ENCODE measurements at places on chromosomes 7 and 10.

DNA sequence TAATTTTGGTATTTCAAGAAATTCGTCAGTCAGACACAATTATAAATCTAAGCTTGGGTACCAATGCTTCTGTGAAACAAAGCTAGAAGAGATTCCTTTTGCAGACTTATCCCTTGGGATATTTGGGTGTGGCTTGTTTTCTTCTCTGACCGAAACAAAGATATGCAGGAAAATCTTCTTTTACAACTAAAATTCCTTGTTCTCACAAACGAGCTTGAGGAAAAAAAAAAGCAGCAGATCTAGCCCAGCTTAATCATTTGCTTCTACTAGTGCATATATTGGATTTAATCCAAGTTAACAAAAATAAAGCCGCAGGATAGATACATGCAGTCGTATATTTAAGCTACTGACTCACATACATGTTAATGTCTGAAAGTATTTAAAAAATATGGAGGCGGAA, 104.2 kb downstream of the PRTFDC1 start:
- DNase-seq = no peak

DNA sequence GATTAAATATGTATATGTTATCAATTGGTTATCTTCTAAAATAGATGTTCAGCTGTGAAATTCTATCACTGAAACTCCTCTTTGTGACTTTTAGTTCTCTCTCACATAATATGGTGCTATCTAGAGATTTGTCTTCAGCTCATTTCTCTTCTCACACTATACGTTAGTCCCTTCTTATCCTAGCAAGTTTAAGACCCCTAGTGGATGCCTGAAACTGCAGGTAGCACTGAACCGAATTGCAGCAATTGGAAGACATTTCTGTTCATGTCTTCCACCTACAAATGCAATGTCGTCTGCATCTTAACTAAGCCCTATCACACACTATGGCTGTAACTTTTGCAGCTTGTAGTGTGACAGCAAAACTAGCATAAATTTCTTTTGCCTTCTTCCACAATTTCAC, 442.7 kb upstream of the POM121L12 start:
- no peak for DNase-seq

DNA sequence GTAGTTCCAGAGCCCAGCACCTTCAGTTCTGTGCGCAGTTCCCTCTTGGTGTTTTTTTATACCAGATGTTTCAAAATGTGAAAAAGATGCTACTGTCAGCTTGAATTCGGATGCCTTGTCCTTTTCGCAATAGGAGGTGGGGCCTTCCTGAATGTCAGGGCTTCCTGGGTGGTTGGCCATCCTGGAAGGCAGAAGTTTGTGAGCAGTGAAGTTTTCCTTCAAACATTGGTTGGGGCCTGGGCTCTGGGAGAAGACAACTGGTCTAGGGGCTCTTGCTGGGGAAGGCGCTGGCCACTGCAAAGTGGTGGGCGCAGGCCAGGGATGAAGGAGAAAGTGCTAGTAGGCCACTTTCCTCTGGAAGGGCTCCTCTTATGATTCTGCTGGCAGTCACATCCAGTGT, 56.8 kb upstream of the JAZF1 start:
- no peak for DNase-seq

DNA sequence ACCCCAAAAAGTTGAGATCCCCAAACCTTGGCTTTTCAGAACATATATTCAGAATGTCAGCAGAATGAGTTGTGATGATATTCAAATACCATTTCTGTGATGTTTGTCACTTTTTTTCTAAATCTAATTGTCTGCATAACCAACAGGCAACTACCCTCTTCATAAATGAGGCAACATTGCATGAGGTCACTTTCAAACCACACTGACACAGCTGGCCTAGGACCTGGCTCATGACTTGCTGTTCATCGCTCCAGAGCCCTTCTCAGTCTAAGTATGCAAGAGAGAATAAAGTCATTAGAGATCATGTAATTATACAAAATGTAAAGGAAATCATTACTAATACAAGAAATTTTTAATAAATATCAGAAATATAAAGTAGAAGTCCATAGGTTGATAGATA, 681.9 kb downstream of the GRM8 start:
- no peak for DNase-seq

DNA sequence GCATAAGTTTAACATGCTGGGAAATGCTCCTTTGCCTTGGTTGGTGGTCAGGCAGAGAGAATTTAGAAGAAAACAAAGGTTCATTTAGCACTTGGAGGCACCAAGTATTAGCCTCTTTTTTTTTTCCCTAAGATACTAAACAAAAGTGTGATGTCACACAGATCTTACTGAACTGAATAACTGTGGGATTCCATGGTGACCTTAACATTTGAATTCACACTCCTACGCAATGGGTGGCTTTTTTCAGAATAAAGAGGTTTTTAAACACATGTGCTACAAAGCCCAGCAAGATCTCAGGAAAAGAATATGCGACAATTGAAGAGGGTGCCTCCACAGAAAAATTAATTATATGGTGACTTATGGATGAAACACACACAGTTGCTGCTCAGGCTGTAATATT, 133.4 kb upstream of the ABCB5 start:
- no peak for DNase-seq

DNA sequence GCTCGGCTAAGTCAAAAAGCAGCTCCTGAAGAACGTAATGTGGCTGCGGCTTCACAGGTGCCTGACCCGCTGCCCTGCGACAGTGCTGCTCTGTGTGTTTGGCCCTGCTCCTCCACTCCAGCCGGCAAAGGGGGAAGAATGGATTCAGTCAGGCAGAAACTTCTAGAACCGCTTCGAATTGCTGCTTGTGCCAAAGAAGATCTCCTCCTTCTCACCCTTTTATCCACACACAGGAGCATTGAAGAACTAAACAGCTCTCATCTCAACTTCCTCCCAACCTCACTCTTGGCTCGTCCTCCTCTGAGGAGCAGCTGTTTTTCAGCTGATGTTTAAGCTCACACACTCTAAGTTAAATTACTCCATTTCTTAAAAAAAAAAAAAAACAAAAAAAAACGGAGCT, 651.4 kb downstream of the INHBA start:
- no peak for DNase-seq

DNA sequence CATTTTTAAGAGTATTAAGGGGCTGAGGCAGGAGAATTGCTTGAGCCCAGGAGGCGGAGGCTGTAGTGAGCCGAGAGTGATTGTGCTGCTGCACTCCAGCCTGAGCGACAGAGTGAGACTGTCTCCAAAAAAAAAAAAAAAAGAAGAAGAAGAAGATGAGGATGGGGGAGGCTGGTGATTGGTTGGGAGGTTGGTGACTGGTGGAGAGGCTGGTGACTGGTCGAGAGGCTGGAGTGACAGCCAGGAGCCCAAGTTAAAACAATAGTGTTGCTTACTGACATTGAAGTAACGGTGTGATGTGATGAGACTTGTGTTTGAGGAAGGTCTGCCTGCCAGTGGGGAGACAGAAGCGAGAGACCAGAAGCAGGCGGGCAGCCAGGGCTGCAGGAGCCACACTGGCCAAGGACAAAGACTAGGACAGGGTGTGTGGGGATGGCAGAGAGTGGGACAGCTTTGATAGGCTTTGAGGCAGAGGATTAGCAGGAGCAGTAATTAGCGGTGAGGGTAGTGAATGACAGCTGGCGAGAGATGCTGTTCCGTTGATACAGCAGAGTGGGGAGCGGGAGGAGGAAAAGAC, 4.9 kb downstream of the SRRT start:
- no peak for DNase-seq

GRCh38 chr7:55396233-55396785, 31.2 kb downstream of the LANCL2 start:
- DNase-seq = no peak

- no peak for DNase-seq
Observed at GRCh38 chr10:92822964-92823363, 25.4 kb upstream of the EXOC6 start.

DNA sequence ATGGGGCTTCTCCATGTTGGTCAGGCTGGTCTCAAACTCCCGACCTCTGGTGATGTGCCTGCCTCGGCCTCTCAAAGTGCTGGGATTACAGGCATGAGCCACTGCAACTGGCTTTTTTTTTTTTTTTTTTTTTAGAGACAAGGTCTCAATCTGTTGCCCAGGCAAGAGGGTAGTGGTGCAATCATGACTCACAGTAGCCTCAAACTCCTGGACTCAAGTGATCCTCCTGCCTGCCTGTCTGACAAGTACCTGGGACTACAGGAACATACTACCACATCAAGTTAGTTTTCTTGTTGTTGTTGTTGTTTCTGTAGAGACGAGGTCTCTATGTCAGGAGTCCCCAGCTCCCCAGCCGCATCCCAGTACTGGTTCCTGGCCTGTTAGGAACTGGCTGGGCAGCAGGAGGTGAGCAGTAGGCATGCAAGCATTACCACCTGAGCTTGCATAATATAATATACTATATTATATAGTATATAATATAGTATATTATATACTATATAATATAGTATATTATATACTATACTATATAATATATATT, 55.7 kb downstream of the TPK1 start:
- DNase-seq = no peak

DNA sequence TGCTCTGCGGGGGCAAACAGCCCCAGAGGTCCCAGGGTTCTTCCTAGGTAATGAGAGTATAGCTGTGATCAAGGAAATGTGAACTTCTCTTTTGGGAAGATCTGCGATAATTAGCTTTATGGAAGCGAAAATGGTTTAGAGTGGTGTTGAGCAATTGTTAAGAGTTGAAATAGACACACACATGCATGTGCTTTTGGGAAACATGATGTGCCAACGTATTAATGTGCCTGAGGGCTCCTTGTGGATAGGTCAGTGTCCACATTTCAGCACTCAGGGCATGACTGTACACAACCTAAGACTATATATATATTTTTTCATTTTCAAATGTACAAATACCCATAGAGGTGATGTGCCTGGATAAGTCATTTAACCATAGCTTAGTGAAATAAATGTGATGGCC, 67.0 kb downstream of the GSDME start:
- no peak for DNase-seq

DNA sequence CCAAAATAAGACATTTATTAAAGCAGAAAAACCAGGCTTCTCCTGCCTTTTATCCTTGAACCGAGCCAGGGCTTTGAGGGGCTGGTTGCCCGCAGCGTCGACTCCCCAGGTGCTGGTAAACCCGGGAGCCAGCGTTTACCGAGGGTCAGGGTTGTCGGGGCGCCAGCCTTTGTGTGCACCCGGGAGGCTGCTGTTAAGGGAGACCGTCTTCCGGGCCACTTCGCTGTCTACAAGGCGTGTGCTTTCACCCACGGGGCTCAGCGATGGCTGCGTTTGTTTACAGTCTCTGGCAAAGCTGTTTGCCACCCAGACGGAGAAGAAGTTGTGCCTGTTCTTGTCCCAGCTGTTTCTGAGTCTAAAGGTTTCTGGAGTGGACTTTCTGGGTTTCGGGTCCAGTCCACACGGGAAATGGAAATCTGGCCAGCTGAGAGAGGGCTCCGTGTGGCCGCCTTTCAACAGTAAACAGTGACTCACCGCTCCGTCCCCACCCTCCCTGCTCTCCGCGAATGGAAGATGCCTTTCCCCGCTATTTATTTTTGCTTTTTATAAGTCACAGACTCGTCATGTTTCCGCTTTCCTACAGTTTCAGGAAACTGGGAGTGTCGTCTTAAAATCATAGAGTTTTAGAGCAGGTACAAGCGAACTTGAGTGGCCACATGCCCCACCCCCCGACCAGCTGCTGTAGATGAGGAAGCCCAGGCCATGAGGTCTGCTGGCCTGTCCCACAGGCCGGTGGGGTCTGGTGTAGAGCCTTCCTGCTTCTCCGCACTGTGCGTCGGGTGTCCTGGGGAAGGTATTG, 2.2 kb downstream of the MAFK start:
- peak; percentile 69 for DNase-seq

- no peak for DNase-seq
Observed at GRCh38 chr7:101636822-101637623, 7.9 kb upstream of the MYL10 start.

DNA sequence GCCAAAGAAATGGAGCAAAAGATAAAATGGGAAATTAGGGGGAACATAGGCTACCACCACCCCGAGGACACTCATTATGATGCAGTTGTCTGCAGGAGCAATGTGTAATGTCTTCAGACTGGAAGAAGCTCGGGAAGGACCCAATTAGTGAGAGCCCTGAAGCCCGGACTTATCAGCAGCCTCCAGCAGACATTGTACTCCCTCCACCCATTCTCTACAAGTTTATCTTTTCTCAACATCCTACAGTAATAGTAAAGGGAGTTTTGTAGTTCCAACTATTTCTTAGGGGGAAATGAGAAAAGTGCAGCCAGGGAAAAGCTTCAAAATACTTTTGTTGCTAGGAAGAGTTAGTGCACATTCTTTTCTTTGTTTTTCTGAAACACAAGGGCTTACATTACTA, 657.3 kb upstream of the COBL start:
- DNase-seq = no peak

DNA sequence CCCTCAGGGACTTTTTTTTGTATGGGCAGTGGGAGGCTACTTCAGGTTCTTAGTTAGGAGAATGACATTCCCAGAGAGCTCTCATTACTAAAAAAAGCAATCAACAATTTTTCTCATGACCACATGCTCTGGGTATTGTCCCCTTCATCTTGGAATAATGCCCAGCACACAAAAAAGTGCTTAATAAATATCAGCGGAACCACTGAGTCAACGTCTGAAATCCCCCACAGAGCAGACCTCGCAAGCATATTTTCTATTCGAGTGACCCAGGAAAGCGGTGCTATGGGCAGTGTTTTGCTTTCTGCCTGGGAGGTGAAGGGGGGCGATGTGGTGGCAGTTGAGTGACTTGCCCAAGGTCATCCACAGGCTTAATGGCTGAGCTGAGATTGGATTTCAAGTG, 493.4 kb upstream of the ZMIZ1 start:
- DNase-seq = no peak

DNA sequence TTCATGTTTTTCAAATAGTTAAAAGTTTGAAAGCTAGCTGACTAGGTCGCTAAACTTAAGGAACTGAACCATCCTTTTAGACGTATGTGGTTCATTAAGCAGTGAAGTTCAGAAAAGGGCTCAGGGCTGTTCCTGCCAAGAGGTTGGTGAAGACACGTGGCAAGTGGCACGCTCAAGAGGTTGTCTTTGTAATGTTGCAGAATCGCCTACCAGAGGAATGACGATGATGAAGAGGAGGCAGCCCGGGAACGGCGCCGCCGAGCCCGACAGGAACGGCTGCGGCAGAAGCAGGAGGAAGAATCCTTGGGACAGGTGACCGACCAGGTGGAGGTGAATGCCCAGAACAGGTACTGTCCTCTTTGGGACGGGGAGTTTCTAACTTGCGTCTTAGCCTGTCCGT, 57.8 kb upstream of the AGBL3 start:
- no peak for DNase-seq

GRCh38 chr7:126605553-126605952, 647.2 kb downstream of the GRM8 start:
- DNase-seq = no peak

DNA sequence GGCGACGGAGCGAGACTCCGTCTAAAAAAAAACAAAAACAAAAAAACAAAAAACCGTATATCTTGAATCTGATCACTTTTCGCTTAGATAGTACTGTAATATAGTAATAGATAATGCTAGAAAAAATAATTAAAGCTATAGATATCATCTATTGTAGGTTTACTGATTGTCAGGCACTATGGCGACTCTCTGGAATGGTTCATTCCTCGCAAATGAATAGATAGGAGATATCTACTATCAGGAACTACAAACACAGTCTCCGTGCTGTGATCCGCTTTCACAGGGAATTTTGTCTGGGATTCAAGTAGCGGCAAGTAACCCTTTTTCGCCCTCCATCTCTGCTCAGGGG, 342 bp upstream of the MEIG1 start:
- DNase-seq = no peak
